ENCODE measurements at places on chromosomes 1 and 21.

DNA sequence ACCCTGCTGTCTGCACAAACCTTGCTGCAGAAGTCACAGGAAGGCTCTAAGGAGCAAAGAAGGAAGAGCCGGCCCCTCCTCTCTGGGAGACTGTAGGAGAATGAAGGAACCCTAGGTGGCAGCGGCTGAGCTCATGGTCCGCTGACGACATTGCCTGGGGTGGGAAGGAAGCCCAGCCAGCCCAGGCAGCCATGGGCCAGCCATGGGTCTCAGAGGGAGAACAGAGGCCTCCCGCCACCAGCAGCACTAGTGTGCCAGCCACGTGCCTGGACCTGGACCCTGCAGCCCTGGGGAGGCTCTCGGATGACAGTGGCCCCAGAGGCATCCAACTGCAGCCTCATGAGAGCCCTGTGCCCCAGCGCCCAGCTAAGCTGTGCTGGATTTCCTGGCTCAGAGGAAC, 49.2 kb upstream of the POFUT2 start:
- no peak for DNase-seq

DNA sequence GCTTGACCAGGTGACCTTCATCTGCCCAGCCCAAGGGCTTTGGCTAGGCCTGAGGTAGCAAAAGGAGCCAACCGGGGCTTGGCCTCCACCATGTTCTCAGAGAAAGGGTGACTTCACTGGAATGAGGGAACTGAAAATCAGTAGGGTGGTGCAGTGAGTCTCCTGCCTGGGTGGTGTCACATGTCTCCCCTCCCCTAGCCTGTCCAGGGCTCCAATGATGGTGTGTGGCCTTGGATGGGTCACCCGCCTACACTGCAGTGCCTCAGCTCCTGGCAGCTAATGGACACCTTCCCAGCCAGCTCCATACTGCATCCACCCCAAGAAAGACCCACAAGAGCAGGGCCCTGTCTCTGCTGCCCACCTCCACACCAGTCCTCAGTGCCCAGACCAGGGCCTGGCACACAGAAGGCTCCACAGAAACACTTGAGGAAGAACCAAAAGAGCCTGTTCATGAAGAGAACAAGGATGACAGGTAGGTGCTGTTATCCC, 678.7 kb downstream of the MATN1 start:
- DNase-seq: no peak

DNA sequence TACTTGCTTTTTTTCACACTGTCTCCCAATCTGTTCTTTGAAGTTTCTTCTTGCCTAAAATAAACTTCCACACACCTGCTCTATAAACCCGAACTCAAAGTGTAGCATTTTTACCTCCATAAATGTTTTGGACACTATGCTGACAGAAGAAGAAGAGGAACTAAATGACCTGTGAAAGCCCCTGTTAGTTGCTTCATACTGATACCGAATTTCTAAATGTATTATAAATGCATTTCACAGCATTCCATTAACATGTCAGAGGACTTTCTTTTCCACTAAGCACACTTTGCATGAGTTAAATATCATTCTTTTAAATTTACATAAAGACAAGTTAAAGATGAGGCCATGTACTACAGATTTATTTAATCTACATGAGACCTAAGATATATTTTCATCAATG, 281.0 kb downstream of the SMYD3 start:
- no peak for DNase-seq

DNA sequence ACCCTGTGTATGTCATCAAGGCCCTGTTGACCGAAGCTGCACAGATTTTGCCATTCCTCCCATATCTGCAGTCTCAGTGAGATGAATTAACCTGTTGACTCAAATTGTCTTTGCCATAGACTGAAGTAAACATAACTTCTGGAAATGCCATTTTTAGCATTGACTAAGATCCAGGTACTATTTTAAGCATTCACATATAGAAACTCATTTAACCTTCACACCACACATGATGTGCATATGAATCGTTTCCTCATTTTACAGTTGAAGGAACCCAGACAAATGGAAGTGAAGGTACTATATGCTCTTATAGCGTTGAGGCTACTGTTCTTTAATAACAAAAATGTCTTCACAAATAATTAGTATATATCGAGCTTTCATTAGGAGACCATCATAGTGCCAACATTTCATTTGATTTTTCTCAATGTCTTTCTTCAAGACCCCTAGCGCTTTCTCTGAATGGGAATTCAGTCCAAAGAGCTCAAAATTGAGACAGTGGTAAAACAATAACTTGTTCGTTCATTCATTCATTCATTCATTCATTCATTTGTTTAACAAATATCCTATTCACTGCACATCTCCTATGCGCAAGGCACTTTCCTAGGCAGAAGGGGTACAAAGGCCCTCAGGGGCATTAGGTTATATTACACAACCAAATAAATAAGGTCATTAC, 444.7 kb downstream of the ADGRL2 start:
- DNase-seq: no peak

- DNase-seq: no peak
Measured at GRCh38 chr1:23599125-23599524, 39.8 kb upstream of the ID3 start.

GRCh38 chr1:29789221-29789909, 553.0 kb downstream of the PTPRU start:
- DNase-seq: no peak

- DNase-seq: no peak
Measured at GRCh38 chr1:6824665-6825368, 39.6 kb downstream of the CAMTA1 start.

- no peak for DNase-seq
Measured at GRCh38 chr1:221174330-221174993, 295.2 kb downstream of the HLX start.

GRCh38 chr1:15469361-15469760, 6.5 kb upstream of the CELA2B start:
- DNase-seq: no peak

DNA sequence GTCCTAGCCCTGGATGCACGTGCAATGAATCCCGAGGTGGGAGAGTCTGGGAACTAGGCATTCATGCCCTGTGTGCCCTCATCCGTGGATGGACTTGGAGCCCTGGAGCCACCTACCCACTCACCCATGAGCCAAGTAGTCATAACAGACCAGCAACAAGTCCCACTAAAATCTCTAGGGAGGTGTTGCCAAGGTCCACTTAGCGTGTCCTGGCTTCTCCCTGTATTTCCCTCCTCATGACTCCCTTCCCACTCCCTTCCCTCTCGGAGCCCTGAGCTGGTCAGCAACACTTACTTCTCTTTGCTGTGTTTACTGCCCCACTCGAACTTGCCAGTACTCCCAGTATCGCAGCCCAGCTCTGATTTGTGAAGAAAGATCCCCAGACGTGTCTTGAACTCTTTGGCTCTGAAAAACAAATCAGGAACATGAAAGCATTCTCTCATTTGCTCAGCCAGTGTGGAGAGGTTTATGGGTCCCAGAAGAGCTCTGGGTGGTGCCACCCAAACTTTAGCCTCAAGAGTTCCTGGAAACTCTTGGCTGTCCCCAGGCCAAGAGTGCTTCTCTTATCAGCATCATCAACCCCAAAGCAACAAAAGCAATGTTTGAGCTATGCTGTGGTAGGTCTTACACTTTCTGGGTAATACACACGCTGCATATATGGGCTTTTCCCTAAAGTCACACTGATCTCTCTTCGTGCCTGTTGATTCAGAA, 1.1 kb downstream of the RGS16 start:
- no peak for DNase-seq

- no peak for DNase-seq
Measured at GRCh38 chr1:156876281-156876680, 15.6 kb downstream of the NTRK1 start.

DNA sequence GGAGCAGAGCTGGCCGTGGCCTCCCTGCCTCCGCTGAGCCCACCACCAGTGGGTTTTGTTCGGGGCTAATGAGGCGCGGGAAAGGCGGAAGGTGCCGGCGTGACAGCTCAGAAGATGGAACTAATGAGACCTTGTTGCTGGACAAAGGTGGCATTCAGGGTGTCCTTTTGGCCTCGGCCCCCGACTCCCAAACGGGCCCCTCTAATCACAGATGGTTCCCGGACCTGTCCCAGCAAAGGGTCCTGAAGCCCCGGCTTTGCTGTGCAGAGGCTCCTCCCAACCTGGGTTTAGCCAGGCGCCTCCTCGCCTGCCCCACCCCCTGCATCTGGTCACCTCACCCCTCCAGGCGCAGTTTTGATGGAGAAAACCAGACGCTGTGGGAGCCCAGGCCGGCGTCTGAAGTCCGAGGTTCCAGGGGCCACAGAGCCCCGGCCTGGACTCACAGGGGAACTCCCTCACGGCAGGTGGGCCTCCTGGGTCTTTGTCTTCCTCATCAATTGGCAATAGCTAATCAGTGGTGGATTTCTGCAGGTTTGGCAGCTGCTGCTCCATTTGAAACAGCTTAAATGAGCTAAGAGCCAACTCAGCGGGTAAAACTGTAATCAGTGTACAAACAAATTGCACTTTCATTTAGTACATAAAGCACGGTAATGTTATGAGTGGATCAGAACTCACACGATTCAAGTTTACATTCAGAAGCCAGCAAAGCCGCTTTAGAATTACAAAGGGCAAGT, 44.3 kb upstream of the ADARB1 start:
- no peak for DNase-seq

GRCh38 chr1:183583466-183583865, 6.8 kb downstream of the NCF2 start:
- DNase-seq: no peak

GRCh38 chr21:45088116-45088515, 13.7 kb downstream of the ADARB1 start:
- DNase-seq: no peak
